ENCODE measurements at places on chromosomes 5 and 9. TPM values are rescaled to one million over a fixed set of nuclear protein-coding genes. Genes with fewer than 3 reads are reported as not detected.

ASTN2 gene
- total RNA-seq = 4.1 TPM

DAPK1 gene
- 0.35 TPM for total RNA-seq

TNC gene
- not detected for total RNA-seq

SPINK4 gene
- total RNA-seq = not detected

CBY3 gene
- 0.44 TPM for total RNA-seq

NR2F1 gene
- not detected for total RNA-seq

BTNL8 gene
- total RNA-seq = not detected

PLCXD3 gene
- total RNA-seq = not detected

RIMOC1 gene
- total RNA-seq = 24.3 TPM

ADRB2 gene
- 1.3 TPM for total RNA-seq

GABRA6 gene
- total RNA-seq = not detected

LTC4S gene
- total RNA-seq = 1.4 TPM

FAM169A gene
- 3.1 TPM for total RNA-seq

OLFM1 gene
- total RNA-seq = not detected

RRAGA gene
- total RNA-seq = 45.5 TPM

ELAVL2 gene
- not detected for total RNA-seq

GTF2H2 gene
- 14.3 TPM for total RNA-seq

TAS2R1 gene
- not detected for total RNA-seq

ATG10 gene
- 9.4 TPM for total RNA-seq

ALAD gene
- total RNA-seq = 40.6 TPM

LCN15 gene
- total RNA-seq = not detected

FOXI1 gene
- not detected for total RNA-seq

ADAMTS19 gene
- total RNA-seq = not detected

PCDHGA3 gene
- total RNA-seq = not detected

TXNDC8 gene
- total RNA-seq = not detected

FOXD4L6 gene
- total RNA-seq = not detected

Data from activated CD4-positive, alpha-beta T cell treated with anti-CD3 and anti-CD28 coated beads, Interleukin-2, amount 10 ng/mL, durations not matched to agents 7 days and 5 days (primary cell).